ENCODE measurements at places on chromosomes 16 and 17. TPM values are rescaled to one million over a fixed set of nuclear protein-coding genes. Genes with fewer than 3 reads are reported as not detected.
A peak's percentile ranks its signal among the peaks of the same experiment; 100 is the strongest.

DNA sequence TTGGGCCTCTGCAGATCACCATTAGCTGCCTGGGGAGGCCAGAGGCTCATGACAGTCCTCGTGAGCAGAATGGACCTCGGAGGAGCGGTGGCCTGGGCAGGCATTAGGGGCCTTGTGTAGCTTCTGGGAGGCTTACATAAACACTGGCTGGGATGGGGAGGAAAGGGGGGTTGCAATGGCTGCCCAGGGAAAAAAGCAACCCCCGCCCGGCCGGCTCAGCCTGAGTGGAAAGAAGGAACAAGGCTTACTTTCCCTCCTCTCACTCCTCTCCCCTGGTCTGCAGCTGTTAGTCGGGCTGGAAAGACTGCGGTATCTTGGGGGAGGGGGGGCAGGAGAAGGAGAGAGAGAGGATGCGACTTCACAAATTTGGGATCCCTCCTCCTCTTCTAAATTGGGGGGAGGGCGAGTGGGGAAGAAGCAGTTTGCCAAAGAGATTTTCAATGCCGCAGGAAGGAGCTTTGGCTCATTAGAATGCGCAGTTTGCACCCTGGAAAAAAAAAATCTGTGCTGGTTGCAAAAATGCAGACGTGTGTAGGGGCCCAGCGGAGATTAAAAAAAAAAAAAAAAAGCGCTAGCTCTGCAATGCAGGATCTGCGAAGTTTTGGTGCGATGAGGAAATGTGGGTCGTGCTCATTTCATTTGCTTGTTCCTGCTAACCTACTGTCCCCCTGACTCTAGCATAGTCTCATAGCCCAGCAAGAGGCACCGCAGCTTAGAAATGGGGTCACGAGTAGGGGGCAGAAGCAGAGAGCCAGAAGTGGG lies 6.6 kb upstream of the NR1D1 start:
- H3K27ac ChIP-seq = peak overlapping the region; percentile 88
- H3K4me3 ChIP-seq = no peak overlapping the region
- no peaks in the 10 kb centered on the region for H3K27me3 ChIP-seq
- no peak for DNase-seq

DNA sequence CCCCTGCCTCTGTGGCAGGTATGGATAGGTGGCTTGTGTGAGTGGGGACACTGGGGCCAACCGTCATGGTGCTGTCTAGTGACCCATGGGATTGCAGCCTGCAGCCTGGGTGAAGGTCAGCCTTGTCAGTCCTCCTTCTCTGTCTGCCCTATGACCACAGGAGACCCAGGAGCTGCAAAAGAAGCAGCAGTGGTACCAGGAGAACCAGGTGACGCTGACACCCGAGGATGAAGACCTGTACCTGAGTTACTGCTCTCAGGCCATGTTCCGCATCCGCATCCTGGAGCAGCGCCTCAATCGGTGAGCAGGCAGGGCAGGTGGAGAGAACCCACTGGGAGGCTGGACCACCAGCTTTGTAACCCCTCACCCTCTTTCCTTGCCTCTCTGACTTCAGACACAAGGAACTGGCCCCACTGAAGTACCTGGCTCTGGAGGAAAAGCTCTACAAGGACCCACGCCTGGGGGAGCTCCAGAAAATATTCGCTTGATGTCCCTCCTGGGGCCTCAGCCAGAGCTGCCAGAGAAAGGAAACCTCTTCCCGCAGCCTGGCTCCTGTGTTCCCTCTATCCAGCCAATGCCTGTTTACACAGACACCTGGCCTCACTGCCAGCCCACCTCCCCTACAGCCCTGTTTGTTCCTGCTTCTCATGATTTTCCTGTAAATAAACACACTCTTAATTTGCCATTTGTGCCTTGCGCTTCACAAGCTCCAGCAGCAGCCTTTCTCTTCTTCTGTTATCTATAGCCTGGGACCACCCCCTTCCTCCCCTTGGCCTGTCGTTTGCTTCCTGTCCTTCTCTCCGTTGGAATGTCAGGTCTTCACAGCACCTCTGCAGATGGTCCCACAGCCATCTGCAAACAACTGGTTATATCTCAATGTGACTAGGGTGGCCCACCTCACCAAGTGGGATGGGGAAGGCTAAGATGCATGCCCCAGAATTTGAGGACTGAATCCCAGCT lies 4.5 kb upstream of the KATNB1 start:
- H3K4me3 ChIP-seq = no peak overlapping the region
- no peak overlapping the region for H3K27ac ChIP-seq
- H3K27me3 ChIP-seq = no peaks in the 10 kb centered on the region

TMEM100 gene
- 0.76 TPM for total RNA-seq

DNA sequence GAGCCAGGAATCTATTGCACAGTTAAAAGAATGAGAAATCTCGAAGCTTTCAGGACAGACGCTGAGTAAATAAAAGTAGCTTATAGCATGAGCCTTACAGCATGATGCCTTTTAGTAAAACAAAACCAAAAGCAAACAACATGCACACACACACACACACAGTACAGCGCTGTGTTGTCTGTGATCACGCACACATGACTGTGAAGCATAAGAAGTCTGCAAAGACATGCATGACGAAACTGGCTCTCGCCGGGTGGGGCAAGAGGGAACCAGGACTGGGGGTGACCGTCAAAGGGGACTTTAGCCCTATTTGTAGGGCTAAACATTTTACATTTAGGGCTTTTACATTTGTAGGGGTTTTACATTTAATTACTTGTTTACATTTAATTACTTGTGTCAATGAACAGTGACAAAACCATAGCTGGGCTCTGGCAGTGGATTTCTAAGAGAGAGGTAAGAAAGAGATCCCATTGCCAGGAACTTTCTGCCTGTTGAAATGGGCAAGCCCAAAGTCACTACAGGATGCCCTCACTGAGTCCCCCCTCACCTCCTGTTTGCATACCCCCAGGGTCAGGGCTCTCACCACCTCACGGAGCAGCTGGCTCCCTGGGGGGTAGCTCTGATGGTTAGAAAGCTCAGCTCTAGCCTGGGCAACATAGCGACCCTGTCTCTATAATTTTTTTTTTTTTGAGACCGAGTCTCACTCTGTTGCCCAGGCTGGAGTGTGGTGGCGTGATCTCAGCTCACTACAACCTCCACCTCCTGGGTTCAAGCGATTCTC lies 2.0 kb upstream of the TNFRSF13B start:
- H3K4me3 ChIP-seq = no peak overlapping the region
- H3K36me3 ChIP-seq = no peaks in the 10 kb centered on the region

DNA sequence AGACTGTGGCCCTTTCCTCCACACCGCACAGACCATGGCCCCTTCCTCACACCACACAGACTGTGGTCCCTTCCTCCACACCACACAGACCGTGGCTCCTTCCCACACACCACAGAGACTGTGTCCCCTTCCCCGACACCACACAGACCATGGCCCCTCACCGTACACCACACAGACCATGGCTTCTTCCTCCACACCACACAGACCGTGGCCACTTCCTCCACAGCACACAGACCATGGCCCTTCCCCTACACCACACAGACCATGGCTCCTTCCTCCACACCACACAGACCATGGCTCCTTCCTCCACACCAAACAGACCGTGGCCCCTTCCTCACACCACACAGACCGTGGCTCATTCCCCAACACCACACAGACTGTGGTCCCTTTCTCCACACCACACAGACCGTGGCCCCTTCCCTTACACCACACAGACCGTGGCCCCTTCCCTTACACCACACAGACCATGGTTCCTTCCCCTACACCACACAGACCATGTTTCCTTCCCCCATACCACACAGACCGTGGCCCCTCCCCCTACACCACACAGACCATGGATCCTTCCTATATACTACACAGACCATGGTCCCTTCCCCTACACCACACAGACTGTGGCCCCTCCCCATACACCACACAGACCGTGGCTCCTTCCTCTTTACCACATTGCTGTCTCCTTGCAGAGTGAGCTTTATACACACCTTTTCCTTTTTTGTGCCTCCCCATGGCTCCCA lies 297.5 kb upstream of the FOXF1 start:
- DNase-seq = no peak
- H3K36me3 ChIP-seq = no peaks in the 10 kb centered on the region
- H3K4me1 ChIP-seq = no peaks in the 10 kb centered on the region
- H3K4me3 ChIP-seq = no peak overlapping the region
- H3K27me3 ChIP-seq = peaks cover 41% of the 10 kb centered on the region
- no peak overlapping the region for H3K27ac ChIP-seq

- H3K27me3 ChIP-seq = no peaks in the 10 kb centered on the region
- H3K27ac ChIP-seq = no peak overlapping the region
- peak; percentile 78 for DNase-seq
- H3K36me3 ChIP-seq = no peaks in the 10 kb centered on the region
Measured at GRCh38 chr16:75733305-75734211, 7.3 kb upstream of the CPHXL start.

MT4 gene
- not detected for total RNA-seq

DNA sequence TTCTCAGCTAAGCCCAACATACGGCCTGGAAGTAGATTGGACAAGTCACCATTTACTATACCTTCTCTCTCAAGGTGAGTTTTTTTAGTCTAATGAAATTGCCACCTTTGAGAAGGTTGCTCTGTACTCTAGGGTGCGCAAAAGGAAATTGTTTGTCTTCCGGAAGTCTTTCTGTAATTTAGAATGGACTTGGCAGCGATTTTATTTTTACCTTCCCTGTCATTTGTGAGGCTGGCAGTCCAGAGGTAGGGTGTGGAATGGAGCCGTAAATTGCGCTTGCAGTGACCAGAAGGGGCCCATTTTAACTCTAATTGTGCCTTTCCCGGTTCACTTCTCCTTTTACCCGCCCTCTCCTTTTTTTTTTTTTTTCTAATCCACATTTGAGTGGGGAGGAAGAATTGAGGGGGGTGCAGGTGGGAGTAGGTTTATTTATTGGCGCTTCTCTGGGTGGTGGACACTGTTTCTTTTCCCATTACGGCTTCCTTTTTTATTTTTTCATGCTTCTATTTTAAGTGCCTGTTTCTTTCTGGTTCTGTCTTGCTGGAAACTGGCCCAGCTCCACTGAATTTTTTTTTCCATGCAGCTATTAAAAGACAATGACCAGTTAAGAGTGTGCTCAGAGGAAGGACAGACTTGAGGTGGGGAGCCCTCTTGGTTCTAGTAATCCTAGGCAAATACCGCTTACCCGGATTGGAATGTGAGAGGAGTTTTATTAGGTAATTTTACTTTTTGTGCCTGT lies 89.7 kb upstream of the CLEC18A start:
- no peak overlapping the region for H3K27ac ChIP-seq
- H3K36me3 ChIP-seq = no peaks in the 10 kb centered on the region
- H3K4me3 ChIP-seq = no peak overlapping the region
- H3K27me3 ChIP-seq = no peaks in the 10 kb centered on the region

GRCh38 chr17:31595076-31595475 lies 203.6 kb downstream of the RAB11FIP4 start:
- peaks cover 54% of the 10 kb centered on the region for H3K4me1 ChIP-seq
- H3K27me3 ChIP-seq = no peaks in the 10 kb centered on the region
- peak overlapping the region; percentile 85 for H3K27ac ChIP-seq
- peak; percentile 86 for DNase-seq

DNA sequence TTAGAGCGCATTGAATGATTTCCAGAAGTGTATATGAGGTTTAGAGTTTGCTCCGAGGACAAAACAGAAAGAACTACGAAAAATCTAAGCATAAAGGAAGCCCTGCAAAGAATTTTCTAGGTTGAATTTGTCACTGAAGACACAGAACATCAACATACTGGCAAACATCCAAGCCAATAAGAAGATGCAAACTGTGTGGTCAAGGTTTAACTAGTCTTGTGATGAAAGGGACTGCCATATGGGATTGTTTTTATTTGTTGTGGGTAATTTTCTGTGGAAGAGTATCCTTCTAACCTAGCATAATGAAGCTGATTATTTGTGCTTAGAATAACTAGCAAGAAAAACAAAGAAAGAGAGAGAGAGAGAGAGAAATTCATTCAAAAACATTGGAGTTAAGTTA lies 492.0 kb upstream of the ERCC4 start:
- H3K4me1 ChIP-seq = no peaks in the 10 kb centered on the region
- no peak overlapping the region for H3K4me3 ChIP-seq
- H3K27ac ChIP-seq = no peak overlapping the region
- no peaks in the 10 kb centered on the region for H3K36me3 ChIP-seq

ABR gene
- 31.0 TPM for total RNA-seq

RND2 gene
- not detected for total RNA-seq

DNA sequence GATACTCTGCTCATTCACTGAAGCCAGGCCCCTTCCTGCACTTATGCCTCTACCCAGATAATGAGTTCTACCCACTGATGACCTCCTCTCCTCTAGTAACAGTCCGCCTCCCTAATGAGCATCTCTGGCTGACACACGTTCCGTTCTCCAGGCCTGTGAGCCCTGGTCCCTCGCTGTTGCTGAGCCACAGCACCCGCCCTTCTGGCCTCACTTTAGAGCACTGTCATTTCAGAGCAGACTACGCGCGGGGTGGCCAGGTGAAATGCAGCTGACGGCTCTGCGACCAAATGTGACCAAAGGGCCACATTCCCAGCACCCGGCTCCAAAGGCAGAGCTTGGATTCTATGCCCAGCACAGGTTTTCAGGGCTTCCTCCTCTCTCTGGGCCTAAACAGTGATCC lies 13.8 kb downstream of the PSMD3 start:
- peaks cover 30% of the 10 kb centered on the region for H3K36me3 ChIP-seq
- no peak overlapping the region for H3K27ac ChIP-seq
- no peaks in the 10 kb centered on the region for H3K4me1 ChIP-seq

MKS1 gene
- 15.3 TPM for total RNA-seq

GRCh38 chr17:39199820-39200069 lies 338 bp upstream of the RPL19 start:
- H3K27me3 ChIP-seq = no peaks in the 10 kb centered on the region
- H3K27ac ChIP-seq = peak overlapping the region; percentile 89
- peak overlapping the region; percentile 86 for H3K4me3 ChIP-seq
- peaks cover 27% of the 10 kb centered on the region for H3K4me1 ChIP-seq

HNF1B gene
- total RNA-seq = not detected

TOX3 gene
- not detected for total RNA-seq

DNA sequence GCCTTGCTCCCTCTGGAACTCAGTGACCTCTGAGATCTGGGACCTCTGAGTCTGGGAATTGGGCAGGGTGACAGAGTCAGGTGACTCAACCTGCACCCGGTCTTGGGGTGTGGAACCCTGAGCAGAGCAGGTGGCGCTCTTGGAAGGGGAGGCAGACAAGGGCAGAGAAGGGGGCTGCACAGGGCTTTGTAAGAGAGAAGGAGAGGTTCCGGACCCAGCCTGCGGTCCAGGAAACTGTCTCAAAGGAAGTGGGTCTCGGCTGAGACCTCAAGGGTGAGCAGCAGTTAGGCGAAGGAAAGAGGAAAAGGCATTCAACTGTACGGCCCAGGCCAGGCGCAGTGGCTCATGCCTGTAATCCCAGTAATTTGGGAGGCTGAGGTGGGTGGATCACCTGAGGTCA lies 10.0 kb upstream of the RIPOR1 start:
- no peak overlapping the region for H3K4me3 ChIP-seq
- H3K4me1 ChIP-seq = peaks cover 12% of the 10 kb centered on the region
- H3K36me3 ChIP-seq = no peaks in the 10 kb centered on the region
- DNase-seq = no peak

DNA sequence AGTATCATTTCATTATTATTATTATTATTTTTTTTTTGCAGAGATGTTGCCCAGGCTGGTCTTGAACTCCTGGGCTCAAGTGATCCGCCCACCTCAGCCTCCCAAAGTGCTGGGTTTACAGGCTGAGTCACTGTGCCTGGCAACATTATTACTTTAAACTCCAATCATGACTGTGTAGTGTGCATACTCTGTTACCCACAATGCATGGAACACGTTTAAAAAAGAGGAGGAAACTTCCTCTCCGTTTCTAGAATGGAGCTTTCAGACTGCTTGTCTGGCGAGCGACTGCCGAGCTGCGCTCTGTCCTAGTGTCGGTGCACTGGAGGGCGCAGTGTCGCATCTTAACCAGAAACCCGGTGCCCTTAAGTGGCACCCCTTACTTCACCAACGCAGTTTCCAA lies 22.1 kb upstream of the FASN start:
- H3K36me3 ChIP-seq = no peaks in the 10 kb centered on the region
- peak overlapping the region; percentile 35 for H3K27ac ChIP-seq
- no peaks in the 10 kb centered on the region for H3K27me3 ChIP-seq
- DNase-seq = peak; percentile 76
- peaks cover 6% of the 10 kb centered on the region for H3K4me1 ChIP-seq
